ENCODE measurements at places on chromosomes 13 and 19.
A peak's percentile ranks its signal among the peaks of the same experiment; 100 is the strongest.

- DNase-seq, result no peak
Observed at GRCh38 chr13:74930402-74931165, 551.4 kb downstream of the TBC1D4 start.

DNA sequence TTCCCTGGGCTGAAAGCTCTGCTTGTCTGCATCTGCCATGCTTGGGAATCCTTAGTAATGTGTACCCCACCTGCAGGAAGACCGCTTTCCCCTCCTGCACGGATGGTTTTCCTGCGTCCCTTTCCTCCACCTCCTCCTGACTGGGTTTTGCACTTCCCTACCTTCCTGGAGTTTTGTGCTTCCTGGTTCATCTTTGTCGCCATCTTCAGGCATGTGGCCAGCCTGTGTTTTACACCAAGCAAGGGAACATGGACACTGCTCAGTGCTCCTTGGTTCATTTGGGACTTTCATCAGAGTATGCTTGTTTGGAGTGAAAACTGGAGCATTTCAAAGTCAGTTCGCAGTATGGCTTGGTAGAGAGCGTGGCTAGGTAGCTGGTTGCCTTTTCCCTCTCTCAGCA, 30.7 kb downstream of the ERICH6B start:
- no peak for DNase-seq

GRCh38 chr19:54451331-54451871, 2.4 kb downstream of the LENG8 start:
- DNase-seq, result no peak

- no peak for DNase-seq
Observed at GRCh38 chr19:33887891-33888290, 91.2 kb downstream of the KCTD15 start.

- DNase-seq, result no peak
Observed at GRCh38 chr13:50412046-50412617, 396.9 kb downstream of the KCNRG start.

GRCh38 chr13:50188696-50189095, 173.5 kb downstream of the KCNRG start:
- DNase-seq, result no peak

DNA sequence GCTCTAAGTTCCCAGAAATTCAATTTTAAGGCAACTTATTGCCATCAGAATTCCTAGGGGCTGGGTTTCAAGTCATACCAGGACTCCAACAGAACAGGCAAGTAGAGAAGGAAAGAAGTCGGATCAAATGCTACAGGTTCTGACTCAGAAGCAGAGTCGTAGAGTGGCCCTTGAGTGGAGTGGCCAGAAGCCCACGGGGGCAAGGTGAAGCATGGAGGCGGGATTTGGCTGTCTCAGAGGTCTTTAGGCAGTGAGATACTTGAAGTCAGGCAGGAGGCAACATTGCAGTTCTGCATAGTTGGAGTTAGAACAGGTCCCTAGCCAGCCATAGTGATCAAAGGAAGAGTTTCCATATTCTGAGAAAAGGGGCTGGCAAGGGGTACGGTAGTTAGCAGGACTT, 111.6 kb downstream of the NHLRC3 start:
- DNase-seq, result no peak

GRCh38 chr13:65679240-65679639, 1550.9 kb downstream of the PCDH9 start:
- DNase-seq, result no peak

GRCh38 chr19:39138221-39139211, 12.9 kb downstream of the PAK4 start:
- DNase-seq, result no peak

DNA sequence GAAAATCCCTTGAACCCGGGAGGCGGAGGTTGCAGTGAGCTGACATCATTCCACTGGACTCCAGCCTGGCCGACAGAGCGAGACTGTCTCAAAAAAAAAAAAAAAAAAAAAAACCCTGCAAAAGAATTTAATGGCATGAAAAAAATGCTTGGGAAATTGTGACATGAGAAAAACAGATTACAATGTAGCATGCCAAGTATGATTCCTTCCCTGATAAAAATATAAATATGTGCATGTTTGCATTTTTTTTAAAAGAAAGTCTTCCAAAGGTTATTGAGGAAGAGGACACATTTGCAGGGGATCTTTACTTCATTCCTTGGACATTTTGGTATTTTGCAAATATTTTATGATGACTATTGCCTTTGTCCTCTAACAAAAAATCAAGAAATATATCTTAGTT, 14.5 kb upstream of the ZBTB32 start:
- DNase-seq, result no peak

DNA sequence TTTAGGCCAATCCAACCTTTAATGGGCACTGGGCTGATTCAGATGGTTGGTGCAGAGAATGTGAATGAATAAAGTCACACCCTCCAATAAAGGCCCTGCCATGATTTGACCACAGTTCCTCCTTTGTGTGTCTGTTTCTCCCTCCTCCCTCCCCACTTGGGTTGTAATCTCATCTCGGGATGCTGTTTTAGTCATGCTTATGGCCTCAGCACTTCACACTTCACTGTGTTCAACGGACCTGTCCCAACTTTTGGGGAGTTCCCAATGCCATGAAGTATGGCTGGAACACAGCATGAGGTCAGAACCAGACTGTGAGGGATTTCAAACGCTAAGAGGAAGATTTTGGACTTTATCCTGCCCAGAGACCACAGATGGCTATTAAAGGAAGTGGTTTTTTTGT, 5.6 kb upstream of the RAB8A start:
- peak; percentile 56 for DNase-seq

GRCh38 chr19:28242317-28242927, 970.5 kb downstream of the UQCRFS1 start:
- peak; percentile 40 for DNase-seq

DNA sequence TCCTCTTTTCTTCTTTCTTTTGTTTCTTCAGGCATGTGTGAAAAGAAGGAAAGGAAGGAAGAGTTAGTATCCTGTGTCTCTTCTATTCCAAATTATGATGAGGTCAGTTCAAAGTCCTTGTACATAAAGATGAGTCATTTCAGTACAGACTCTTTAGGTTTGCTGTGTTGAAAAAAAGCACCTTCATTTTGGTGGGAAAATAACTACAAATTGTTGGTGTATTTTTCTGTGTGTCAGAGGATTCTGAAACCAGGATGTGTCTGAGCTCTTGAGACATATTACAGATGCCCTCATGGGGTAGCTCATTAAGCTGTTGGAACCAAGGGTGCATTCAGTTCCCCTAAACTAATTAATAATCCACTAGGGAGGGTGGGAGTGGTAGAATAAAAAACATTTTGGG, 5.8 kb upstream of the HSPH1 start:
- DNase-seq, result peak; percentile 52

GRCh38 chr19:55552620-55553019, 7.3 kb upstream of the SBK3 start:
- no peak for DNase-seq

- DNase-seq, result no peak
Observed at GRCh38 chr19:49637821-49638738, 1.9 kb downstream of the RRAS start.

DNA sequence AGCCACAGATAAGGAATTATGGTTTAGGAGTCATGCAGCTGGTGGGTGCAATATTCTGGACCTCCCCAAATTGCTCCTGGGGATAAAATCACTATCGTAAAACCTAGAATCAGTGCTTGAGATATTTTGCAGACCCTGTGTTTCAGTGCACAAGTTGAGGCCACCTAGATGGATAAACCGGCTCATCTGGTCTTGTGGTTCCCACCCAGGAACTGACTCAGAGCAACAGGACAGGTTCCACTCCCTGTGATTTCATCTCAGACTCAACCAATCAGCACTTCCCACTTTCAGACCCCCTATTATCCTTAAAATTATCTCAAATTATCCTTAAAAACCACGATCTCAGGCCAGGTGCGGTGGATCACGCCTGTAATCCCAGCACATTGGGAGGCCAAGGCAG, 21.0 kb downstream of the FBXL12 start:
- DNase-seq, result no peak

- no peak for DNase-seq
Observed at GRCh38 chr19:54795758-54796157, 7.7 kb upstream of the KIR2DL4 start.

DNA sequence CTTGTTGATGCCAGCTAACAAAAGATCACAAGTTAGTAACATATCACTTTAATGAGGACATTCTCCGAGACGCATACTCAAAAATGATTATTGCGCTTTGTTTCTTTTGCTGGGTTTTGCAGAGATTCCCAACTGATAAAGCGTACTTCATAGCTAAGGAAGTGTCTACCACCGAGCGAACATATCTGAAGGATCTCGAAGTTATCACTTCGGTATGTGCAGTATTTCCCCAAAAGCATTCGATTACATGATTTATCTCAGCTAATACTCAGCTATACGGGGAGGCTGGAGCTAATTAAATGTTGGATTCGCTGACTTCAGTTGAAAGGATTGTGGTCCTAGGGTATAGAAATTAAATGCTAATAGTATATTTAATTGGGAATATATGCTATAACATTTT, 166.3 kb downstream of the STK24 start:
- DNase-seq, result no peak

GRCh38 chr19:18119717-18120105, 22.1 kb downstream of the MAST3 start:
- peak; percentile 70 for DNase-seq

DNA sequence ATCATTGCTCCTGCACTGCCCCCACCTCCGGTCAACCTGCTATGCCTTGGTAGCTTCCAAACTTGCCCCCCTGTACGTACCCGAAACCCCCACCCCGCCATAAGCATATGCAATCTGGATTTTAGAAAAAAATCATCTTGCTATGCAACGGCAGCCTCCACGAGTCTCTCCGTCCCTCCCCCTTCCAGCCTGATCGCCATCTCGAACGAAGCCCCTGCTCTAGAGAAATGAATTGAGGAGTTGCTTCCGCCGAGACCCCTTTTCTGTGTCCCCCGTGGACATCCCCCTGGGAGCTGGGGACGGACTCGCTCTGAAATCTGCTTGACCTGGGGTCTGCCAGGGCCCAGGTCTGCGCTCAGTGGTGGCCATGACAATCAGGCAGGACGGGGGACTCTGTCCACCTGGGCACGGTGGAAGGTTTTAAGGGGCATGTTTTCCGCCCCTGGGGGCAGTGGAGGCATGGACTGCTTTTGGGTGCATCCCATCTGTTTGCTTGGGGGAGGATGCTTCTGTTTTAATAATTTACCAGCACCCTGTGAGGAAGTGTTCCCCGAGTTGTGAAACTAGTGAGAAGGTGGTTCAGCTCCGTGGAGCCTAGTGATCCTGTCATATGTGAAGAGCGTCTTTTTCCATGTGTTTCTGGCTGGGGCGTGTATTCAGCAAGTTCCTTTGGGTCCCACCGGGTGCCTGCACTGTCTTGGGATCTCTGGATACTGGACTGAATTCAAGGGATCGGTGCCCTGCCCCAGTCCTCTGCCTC, 1.0 kb downstream of the KDM4B start:
- peak; percentile 26 for DNase-seq

DNA sequence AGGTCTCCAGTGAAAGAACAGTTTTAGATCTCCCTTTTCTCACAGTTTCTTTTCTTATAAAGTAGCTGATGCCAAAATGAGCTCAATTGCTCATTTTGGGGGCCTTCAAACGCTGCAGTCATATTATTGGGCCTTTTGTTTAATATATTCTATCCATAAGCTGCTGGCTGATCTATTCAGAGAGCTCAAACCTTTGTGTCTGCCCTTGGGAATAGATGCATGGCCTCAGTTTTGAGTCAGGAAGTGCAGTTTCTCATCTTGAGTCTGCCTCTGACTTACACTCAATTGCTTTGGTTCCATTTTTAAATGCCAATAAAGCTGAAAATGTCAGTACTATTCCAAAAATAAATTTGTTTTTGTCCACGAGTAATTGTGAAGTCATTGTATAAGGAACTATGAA, 468.9 kb downstream of the KLF12 start:
- no peak for DNase-seq

GRCh38 chr19:49064768-49065611, at the start of gene NTF4:
TSS of gene NTF4 (minus strand) at chr19:49064818. CDS start at chr19:49061997, 2,821 bp downstream.
- DNase-seq, result no peak

DNA sequence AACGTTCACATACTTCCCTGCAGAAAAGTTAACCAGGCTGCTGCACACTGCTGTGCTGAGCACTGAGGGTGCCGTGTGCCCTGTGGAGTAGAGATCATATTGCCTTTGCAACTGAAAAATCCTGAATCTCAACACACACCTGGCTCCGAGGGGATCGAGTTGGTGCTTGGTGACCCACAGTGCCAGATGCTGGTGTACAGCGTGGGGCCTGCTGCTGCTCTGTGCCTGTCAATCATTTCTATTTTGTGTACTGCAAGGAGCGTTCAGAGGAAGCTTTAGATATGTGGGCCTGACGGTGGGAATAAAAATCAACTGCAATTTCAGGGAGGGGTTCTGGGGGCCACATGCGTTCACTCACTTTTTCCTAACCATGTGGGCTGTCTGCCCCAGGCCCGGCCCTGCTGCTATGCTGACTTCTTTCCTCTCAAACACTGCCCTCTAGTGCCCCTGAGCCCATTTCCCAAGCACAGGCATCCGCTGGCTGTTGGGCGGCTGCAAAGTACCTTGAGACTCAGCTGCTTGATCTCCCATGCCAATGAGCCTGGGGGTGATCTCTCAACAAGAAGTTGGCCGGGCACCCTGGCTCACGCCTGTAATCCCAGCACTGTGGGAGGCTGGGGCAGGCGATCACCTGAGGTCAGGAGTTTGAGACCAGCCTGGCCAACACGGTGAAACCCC, 9.7 kb upstream of the LENG8 start:
- peak; percentile 38 for DNase-seq

GRCh38 chr19:56162258-56162657, 13.6 kb upstream of the GALP start:
- DNase-seq, result peak; percentile 44

DNA sequence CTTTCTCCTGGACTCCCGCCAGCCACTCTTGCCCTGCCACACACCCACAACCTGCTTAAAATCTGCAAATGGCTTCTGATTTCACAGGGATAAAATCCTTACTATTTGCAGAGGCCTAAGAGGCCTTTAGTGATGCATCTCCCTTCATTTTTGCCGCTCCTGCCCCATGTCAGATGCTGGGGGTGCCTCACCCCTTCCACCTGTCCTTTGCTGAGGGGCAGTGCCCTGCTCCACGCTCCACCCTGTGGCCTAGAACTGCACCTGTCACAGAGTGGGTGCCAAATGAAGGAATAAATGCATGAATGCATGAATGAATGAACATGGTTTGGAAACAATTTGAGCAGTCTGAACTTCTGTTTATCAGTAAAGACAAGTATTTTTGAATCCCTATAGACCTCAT, 34.1 kb upstream of the UQCRFS1 start:
- DNase-seq, result no peak

Data from activated CD4-positive, alpha-beta T cell treated with anti-CD3 and anti-CD28 coated beads, Interleukin-10, Interleukin-2, amounts not matched to agents 100 ng/mL and 50 ng/mL, durations not matched to agents 16 hours and 8 hours (primary cell).